ENCODE measurements at places on chromosomes 16 and 17. TPM values are rescaled to one million over a fixed set of nuclear protein-coding genes. Genes with fewer than 3 reads are reported as not detected.
A peak's percentile ranks its signal among the peaks of the same experiment; 100 is the strongest.

FBXW10B gene
- total RNA-seq: 2.2 TPM

CDH16 gene
- not detected for total RNA-seq

GRCh38 chr16:81686391-81687130 lies 92.5 kb upstream of the PLCG2 start:
- DNase-seq: no peak

TSPAN10 gene
- total RNA-seq: 0.30 TPM

GRCh38 chr17:65292430-65292829 lies 155.3 kb downstream of the RGS9 start:
- no peak for DNase-seq

DNA sequence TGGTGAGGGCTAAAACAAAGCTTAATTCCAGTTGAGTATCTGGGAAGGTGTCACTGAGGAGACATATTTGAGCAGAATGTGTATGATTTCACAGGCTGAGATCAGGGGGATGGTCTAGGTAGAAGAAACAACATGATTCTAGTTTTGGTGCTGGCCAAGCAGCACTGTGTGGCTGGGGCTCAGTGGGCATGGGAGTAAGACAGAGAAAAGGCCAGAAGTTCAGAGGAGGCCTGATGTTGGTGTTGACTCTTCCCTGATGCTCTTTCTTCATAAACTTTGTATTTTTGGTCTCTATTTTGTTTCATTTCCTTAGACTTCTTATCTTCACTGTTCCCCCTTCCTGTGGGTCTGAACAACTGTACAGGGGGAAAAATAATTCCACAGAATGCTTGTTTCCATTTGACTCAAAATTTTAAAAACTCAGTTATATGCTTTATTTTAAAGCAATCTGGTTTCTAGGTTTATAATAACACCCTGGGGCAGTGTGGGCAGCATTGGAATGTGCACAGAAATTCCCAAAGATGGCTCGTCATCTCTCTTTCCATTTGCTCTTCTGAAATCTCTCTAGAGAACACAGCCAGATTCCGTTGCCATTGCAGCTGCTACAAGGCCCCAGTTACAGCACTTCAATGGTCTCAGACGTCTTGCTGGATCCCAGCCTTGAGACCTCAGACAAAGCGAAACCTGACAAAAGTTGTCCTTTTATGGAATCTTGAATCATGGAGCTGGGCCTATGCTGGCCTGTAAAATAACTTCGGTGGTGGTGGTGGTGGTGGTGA lies 68.3 kb downstream of the SNX11 start:
- no peak for DNase-seq

TEX14 gene
- 0.10 TPM for total RNA-seq

ACBD4 gene
- total RNA-seq: 7.8 TPM

DNA sequence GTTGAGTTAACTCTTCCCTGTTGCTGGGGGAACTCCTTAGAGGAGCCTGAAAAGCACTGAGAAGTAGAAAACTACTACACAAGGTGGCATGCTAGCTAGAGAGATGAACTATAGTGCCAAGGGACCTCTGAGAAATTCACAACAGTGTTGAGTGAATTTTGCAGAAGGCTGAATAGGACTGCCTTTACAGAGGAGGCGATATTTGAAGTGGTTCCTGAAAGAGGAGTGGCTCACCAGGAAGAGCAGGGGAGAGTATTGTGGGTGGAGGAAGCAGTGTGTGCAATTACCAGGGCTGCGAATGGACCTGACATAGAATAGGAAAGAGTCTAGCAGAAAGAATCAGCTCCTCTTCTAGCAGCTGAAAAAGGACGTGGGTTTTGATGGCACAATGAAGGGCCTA lies 66.4 kb downstream of the CDK5R1 start:
- no peak for DNase-seq

DNA sequence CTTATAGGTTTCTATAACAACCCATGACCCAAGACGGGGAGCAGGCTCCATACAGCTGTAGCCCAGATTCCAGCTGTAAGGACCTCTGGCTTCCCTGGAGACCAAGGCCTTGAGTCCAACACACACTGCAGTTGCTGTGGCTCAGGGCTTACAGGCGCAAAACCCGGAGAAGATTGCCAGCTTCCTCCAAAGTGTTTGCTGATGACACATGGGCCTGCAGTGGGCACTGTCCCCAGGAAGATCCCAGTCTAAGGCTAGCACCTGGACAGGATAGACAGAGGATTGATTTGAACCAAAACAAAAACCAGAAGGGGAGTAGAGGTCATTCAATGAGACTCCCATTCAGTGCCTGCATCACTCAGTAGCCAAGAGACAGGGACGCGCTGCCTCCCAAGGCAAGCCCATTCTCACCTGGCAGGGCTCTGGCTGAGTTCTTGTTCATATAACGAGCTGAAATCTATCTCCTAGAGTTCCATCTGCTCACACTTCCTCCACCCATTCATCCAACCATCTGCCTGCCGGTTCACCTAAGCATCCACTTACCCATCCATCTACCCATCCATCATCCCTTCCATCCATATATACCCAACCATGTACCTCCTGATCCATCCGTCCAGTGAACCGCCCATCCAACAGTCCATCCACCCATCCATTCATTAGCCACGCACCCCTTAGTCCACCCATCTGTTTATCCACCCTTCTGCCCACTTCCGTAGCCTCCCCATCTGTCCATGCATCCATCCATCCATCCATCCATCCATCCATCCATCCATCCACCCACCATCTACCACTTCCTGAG lies 10.2 kb downstream of the RAB11FIP4 start:
- no peak for DNase-seq

DNA sequence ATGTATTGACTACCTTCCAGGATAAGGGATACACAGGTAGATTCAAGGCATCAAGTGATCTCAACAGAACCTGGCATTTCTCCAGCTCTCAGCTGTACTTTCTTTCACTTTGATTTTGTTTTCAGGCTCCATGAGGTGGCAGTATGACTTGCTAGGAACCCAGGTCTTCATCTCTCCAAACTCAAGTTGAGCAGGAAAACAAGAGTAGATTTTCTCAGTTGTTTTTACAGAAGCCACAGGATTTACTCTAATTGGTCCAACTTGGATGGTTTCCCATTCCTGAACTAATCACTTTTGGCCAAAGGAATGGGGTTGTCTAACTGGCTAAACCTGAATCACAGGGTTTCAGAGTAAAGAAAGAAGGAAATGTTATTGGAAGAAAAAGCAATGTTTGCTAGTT lies 146.6 kb downstream of the TRIM37 start:
- DNase-seq: no peak

- no peak for DNase-seq
Measured at GRCh38 chr17:60148373-60148772, 1.4 kb upstream of the CA4 start.

GRCh38 chr17:77555121-77555591 lies 403.3 kb upstream of the TNRC6C start:
- no peak for DNase-seq

CD2BP2 gene
- 39.7 TPM for total RNA-seq

DNA sequence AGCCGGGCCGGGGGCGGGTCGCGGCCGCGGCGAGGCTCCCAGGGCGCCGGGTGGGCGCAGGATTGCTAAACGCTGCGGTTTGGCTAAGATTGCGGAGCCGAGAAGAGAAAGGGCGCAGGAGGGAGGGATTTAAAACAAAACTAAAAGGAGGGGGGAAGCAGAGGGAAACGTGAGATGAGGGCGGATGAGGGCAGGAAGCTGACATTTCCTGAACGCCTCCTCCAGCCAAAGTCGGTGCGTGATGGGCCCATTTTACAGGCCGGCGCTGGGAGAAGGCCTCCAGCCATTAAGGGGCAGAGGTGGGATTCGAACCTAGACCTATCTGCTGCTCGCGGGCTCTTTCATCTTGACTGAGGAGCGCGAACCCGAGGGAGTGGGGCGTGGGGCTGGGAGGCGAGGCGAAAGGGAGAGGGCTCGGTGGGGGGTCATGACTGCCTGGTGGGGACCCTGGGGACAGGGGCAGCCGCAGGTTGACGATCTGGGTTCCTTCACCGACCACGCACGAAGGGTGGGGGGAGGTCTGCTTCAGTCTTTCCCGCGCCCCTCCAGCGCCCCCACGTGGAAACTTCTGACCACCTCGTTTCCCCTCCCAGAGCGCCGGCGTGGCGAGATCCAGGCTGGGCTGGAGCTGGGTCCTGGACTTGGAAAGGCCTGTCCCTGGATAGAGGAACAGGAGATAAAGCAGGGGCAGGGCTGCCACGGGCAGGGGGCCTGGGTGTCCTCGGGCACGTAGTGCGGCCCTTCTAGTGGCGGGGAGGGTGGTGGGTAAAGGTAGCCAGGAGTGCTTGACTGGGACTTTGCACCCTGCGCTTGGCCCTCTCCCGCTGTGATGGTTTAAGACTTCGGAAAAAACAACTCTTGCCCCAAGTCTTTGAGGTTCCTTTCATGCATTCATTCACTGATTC lies 3.8 kb upstream of the TAC4 start:
- DNase-seq: peak; percentile 84

LDHD gene
- total RNA-seq: 99.1 TPM

KLHL11 gene
- total RNA-seq: 3.7 TPM

GFER gene
- total RNA-seq: 18.7 TPM

- DNase-seq: peak; percentile 26
Measured at GRCh38 chr17:47188271-47188875, 722 bp downstream of the CDC27 start.

ZSCAN10 gene
- total RNA-seq: not detected

CMC2 gene
- total RNA-seq: 97.6 TPM

DNA sequence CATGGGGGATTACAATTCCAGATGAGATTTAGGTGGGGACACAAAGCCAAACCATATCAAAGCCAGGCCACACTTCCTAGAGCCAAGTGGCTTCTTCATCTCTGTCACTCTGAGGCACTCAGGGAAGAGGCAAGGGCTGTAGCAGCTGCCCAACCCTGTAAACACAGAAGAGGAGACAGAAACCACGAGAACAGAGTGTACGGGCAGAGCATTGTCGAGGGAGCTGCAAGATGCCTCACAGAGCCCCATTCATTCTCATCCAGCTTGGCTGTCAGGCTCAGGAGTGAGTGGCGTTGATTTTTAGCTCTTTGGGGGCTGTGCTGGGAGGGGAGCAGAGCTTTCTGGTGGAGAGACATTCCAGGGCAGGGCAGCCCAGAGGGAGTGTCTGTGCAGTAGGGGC lies 117.2 kb upstream of the SALL1 start:
- no peak for DNase-seq

GRCh38 chr17:57834146-57834741 lies 15.6 kb downstream of the MRPS23 start:
- DNase-seq: no peak

GRCh38 chr17:83194761-83195329 lies 115.4 kb downstream of the METRNL start:
- DNase-seq: peak; percentile 18

GRCh38 chr16:56589141-56590039 lies at the start of gene MT3:
Gene MT3, plus strand, starts transcription at chr16:56589528. Its CDS starts 63 bp downstream, at chr16:56589591.
- DNase-seq: no peak

DNA sequence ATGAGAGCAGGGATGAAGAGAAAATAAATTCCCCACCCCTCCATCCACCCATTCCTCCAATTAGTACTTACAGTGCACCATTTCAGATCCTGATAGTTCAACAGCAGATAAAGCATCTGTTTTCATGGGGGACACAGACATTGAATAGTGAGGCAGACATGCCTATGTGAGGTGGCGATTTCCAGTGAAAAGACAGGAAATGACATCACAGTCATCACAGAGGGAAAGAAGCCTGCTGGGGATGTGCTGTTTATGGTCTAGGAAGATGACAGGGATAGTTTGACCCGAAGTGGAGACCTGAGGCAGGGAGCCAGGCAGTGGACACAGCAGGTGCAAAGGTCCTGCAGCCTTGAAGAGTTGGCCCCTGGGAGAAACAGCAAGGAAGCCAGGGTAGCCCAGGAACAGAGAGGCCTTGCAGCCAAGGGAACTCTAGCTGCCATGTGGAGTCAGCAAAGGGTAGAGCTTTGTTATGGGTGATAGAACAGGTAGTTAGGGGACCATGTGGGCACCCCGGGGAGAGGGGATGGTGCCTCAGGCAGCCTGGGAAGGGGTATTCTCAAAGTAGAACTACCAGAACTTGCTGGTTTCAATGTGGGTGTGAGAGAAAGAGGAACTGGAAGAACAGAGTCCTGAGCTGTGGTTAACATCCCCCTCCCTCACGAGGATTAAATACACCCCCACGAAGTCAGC lies 256.6 kb downstream of the CPPED1 start:
- no peak for DNase-seq

DNA sequence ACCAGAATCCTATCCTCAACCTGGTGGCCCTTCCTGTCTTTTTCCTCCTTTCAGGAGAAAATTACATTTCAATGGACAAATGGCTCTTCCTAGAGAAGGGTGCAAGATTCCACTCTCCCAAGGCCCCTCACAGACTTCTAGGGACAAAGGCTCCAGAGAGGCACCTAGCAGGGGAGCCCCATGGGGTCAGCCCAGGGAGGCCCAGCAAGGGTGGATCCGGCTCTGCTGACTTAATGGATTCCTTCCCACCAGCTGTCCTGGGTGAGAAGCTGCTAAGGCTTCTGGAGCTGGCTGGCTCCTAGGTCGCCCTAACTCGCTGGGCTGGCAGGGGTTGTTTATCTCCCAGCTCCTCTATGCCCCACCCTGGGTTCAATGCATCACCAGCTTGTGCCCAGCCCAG lies 152.4 kb downstream of the ZNF423 start:
- DNase-seq: no peak

TM4SF5 gene
- total RNA-seq: not detected

DNA sequence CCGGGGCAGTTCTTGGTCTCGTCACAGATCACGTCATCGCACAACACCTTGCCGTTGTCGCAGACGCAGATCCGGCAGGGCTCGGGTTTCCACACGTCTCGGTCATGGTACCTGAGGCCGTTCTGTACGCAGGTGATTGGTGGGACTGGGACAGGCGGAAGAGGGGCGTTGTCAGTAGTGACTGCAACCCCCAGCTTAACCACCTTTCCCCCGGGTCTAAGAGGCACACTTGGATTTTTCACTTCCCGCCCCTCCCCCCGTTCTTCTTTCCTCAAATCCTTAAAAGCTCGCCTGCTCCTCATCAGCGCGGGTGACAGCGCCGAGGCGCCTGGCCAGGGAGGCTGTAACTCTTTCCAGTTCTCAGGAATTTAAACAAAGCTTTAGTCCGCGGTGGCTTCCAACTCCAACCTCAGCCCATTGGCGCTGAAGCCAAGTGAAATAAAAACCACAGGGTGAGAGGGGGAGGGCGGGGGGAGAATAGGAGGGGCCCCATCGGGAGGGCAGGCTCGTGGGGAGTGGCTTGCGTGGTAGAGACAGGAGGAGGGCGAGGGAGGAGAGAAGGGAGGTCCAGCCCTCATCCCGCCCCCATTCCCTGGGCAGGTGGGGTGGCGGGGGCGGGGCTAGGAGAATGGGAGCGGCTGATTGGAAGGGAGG lies 1.5 kb downstream of the COL1A1 start:
- peak; percentile 87 for DNase-seq

DNA sequence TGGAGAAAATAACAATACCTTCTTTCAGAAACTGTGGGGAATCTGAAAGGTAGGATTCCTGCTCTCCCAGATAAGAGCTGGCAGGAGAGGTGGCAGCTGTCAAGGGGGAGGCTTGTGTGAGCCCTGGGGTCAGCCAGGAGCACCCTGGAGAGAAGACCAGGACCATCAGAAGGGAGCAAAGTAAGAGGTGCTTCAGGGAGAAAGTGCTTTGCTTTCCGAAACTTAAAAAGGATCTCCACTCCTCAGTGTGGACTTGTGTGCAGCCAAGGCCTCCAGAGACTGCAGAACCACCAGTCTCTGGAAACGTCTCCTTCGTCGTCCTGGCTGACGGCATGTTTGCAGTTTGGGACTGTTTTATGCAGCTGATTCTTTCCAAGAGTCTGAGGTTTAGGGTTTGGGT lies 13.7 kb upstream of the SOX9 start:
- no peak for DNase-seq
